ENCODE measurements at places on chromosomes 16 and 17.

- no peak for DNase-seq
Measured at GRCh38 chr17:53794875-53795274, 27.9 kb upstream of the KIF2B start.

DNA sequence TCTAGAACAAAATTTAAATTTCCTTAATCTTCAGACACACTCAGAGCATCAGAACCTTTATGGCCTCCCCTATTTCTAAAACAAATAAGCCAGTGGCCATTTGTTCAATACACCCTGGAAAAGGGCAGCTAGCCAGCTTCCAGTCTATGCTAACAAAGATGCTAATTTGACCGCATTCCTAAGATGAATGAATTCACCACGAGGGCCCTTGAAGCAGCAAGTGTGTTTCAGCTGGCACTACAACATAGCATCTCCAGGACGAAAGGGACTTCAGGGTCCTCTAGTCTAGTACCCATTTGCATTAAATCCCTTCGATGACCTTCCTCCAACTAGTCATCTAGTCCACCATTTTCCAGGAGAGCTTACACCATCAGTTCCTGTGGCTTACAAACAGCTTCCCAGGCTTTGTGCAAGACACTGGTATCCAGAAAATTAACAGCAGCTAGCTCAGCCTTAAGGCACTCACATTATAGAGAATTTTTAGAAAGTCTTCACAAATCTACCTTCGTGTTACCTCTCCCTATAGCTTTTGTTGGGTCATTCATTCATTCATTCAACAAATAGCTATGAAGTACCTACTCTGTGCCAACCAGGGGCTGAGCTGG lies 10.9 kb downstream of the KRT37 start:
- no peak for DNase-seq

- DNase-seq = no peak
Measured at GRCh38 chr16:847151-847550, 46.6 kb upstream of the GNG13 start.

- no peak for DNase-seq
Measured at GRCh38 chr17:75850928-75851692, 4.0 kb downstream of the WBP2 start.

GRCh38 chr16:82011199-82011641 lies at the start of gene SDR42E1:
SDR42E1 (minus strand) TSS chr16:82011470; CDS start chr16:82000858, 10,612 bp downstream.
- peak; percentile 34 for DNase-seq

- DNase-seq = no peak
Measured at GRCh38 chr17:17985555-17985954, 12.9 kb downstream of the DRC3 start.

DNA sequence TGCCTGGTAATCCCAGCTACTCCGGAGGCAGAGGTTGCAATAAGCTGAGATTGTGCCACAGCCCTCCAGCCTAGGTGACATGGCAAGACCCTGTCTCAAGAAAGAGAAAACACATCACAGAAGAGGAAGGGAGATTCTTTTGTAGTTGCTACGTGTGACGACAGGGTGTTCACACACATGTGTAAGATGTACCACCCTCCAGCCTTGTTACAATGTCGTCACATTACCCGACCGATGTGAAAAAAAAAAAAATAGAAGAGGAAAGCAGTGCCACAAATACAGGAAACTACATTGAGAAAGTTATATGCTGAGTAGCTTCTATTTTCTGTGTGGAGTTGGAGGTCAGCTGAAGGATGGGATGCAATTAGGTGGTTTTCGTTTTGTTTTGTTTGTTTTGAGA lies 56.0 kb downstream of the CLUH start:
- DNase-seq = no peak

DNA sequence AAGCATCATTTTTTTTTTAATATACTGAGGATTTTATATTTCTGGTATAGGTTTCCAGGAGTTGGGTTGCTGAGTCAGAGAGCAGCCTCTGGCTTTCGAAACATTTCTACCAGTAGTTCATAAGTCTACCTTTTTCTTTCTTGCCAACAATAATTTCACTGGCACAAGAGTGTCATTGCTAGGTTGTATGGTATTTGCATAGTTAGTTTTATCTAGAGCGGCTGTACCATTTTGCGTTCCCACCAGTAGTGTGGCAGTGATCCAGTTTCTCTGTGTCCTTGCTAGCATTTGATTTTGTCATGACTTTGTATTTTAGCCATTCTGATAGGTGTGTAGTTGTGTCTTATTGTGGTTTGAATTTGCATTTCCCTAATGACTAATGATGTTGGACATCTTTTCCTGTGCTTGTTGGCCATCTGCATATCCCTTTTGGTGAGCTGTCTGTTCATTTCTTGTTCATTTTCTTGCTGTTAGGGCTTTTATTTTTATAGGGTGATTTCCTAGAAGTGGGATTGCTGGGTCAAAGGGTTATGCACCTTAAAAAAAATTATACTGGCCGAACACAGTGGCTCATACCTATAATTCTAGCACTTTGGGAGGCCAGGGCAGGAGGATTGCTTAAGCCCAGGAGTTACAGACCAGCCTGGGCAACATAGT lies 39.9 kb downstream of the SNX29 start:
- DNase-seq = no peak

- no peak for DNase-seq
Measured at GRCh38 chr16:79155471-79155870, 445.1 kb downstream of the MAF start.

DNA sequence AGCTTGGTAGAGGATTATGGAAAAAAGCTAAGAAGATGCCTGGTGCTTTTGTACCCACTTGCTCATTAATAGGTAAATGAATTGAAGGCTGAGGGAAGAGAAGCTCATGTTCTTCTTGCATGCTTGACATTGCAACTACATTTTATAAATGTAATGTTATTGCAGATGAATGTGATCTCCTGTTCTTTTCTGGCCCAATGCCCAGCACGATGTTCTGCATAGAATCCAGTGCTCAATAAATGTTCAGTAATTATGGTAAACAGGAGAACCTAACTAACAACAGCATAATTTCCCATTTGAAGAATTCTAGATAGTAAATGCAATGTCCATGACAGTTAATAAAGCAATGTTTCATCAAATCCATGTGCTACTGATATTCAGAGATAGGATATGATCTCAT lies 638.2 kb upstream of the SOX9 start:
- no peak for DNase-seq

DNA sequence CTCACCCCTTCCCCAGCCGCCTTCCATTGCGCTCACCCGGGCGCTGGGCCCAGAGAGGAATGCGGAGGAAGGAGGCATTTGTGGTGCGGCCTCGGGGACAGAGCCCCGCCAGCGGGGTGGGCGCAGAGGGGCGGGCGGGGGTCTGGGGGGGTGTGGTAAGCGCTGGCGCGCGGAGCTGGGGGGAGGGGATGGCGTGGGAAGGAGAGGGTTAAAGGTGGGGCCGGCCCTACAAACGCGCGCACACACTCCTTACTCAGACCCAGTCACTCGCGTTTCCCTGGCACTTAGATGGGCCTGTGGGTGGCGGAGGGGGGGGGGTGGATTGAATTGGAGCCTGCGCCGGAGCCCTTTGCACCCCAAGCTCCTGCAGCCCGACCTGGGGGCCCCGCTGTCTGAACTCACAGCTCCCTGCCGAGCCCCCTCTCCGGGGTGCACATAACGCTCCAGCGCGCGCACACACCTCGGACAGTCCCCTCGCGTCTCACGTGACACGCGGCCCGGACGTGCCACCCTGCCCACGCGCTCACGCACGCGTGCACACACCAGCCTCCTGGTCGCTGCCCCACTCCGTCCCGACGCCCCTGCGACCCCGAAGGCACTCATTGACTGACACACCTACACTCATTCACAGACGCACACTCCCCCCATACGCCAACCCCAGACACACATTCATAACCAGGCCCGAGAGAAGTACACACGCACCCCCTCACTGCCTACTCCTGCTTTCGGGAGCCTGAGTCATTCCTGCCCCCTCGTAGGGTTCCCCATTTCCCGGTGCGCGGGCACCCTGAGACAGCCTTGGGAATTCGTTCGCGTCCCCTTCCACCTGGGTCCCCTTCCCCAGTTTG lies 844 bp downstream of the TBKBP1 start:
- DNase-seq = no peak

DNA sequence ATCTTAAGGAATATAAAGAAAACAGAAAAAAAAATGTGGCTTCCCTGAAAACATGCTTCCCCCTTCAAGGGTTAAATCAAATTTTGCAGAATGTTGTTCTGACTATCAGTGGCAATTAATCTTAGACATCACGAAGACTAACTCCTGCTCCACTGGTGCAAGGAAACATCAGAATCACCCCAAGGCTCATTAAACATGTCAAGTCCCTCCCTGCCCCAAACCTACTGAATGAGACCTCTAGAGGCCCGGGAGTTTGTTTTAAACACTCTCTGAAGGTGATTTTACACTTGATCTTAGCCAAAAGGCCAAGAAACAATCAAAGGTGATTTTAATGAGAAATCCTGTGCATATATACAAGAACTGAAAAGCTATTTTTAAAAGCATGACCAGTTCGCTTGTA lies 18.3 kb downstream of the PSME3IP1 start:
- DNase-seq = no peak

DNA sequence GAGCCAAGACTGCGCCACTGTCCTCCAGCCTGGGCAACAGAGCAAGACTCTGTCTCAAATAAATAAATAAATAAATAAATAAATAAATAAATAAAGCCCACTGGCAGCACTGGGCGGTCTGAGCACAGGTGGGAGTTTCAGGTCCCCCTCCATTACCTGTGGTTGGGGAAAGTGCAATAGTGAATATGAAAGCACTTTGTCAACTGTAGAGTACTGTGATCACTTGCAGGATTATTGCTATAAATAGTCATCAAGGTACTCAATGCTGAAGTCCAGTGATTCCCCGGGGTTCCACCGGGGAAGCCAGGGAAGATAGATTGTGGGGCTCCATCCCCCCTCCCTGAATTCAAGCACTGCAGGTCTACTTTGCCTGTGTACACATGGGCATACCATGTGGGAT lies 42.7 kb upstream of the CPNE2 start:
- DNase-seq = no peak

- no peak for DNase-seq
Measured at GRCh38 chr17:79948945-79949655, 86.6 kb downstream of the TBC1D16 start.

- no peak for DNase-seq
Measured at GRCh38 chr17:15268461-15268860, 3.3 kb upstream of the PMP22 start.

DNA sequence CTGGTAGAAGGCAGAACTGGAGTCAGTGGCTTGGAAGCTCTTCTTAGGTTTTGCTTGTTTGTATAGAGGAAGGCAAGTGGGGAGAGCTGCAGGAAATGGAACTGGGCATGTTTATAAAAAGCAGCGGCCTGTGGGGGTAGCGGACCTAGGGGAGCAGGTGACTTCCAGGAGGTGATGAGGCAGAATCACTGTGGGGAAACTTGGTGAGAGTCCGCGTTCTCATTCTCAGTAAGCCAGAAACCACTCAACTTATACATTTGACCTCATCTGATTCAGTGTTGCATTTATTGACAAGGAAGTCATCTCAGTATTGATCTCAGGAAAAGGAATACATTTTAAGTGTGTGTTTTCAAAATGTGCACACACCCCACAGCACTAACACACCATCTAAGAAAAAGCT lies 299.8 kb downstream of the CNTNAP4 start:
- DNase-seq = no peak

DNA sequence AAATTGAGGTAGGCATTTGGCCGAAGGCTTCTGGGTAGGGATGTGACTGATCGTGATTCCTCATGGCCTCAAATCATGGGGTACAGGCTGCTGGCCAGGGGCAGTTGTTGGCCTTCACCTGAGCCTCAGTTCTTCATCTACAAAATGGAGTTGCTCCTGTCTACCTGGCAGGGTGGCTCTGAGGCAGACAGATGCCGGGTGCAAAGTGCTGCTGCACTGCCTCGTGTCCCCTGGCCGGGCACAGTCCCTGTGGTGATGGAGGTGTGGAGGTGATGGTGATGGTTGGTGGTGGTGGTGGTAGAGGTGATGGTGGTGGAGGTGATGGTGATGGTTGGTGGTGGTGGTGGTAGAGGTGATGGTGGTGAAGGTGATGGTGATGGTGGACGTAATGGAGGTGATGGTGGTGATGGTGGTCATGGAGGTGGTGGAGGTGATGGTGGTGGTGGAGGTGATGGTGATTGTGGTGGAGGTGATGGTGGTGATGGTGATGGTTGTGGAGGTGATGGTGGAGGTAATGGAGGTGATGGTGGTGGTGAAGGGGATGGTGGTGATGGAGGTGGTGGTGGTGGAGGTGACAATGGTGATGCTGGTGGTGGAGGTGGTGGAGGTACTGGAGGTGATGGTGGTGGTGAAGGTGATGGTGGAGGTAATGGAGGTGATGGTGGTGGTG lies 52.6 kb downstream of the RNF213 start:
- no peak for DNase-seq

GRCh38 chr16:68370581-68371275 lies 59.9 kb downstream of the PRMT7 start:
- peak; percentile 19 for DNase-seq

DNA sequence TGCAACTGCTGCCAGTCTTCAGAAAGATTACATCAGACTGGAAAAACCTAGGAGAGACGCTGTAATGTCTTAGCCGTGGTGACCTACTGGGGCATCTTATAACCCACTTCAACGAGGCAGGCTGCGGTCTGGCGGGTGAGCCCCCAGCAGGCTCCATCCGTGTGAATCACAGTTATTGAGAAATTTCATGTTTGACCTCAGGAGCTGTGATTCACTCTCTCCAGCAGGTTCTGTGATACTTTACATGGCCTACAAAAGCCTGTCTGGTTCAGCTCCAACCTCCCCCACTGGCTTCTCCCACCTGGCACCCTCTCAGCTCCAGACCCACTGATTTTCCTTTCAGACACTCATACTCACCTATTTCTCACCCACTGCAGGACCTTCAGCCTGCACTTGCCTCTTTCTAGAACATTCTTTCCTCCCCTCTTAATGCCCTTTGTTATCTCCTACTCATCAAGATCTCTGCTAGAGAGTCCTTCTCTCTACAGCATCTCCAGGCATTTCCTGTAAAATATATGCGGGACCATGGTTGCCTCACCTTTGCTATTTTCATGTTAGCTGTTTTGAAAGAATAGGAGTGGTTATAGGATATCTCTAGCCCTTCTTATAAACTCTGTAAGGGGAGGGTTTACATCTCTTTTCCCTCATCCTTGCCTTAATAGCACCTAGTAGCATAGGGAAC lies 227.9 kb downstream of the MAF start:
- no peak for DNase-seq

All from stimulated activated CD8-positive, alpha-beta memory T cell treated with anti-CD3 and anti-CD28 coated beads, Interleukin-7, amount 100 ng/mL, for 1 hour (primary cell).